NCI-H2227 treated with DMSO at 0.1 percent for 48 hours (cell line): ENCODE measurements at places on chromosomes 5 and 9.

GRCh38 chr9:129987047-129987446 lies 55.9 kb downstream of the FNBP1 start:
- DNase-seq = no peak

DNA sequence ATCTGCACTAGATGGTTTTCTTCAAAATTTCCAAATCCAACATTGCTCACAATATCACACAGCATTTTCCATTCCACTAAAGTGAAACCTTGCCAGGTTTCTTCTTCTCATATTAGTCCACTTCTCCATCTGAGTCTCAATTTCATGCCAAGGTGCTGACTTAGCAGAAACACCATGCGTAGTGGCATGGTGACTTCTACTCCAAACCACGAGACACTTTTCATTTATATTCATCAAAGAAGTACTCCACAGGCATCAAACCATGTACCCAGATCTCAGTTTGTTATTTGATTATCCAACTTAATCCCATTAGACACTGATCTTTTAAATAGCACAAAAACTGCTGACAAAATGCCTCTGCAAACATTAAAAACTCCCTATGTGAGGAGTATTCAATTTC lies 233.4 kb upstream of the ITGA1 start:
- DNase-seq = no peak

- no peak for DNase-seq
These were observed 18.1 kb downstream of the MYMK start for GRCh38 chr9:133506653-133507038.

DNA sequence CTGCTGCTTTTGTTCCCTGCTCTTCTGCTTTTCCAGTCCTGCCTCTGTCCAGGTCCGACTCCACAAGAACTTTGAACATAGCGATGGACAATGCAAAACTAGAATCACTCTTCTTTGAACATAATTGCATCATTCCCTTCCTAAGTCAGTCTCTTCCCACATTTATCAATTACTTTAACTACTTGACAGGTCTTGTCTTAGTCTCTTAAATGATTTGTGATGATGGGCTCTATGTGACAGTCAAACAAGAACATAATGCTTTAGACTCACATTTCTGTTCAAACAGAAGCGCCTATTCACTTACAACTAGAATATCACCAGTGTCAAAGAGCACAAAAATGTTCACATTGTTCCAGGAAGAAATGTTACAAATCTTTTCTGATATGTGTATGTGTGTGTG lies 278.1 kb downstream of the SH3GL2 start:
- no peak for DNase-seq

DNA sequence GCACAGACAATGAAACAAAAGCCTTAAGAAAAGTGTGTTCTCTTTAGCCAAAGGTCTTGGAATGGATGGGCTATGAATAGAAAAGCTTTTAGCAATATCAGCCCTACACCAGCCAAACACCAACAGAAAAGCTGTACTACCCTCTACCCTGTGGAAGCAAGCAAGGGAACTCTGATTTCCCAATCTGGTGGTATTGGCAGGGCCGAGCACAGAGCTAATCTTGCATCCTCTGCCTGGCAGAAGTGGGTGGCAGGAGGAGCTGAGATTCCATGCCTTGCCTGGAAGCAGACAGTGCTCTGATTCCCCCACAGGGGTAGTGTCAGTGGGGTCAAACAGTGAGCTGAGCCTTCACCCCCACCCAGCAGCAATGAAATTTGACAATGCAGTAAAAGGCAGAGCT lies 29.6 kb upstream of the ZNF782 start:
- no peak for DNase-seq

DNA sequence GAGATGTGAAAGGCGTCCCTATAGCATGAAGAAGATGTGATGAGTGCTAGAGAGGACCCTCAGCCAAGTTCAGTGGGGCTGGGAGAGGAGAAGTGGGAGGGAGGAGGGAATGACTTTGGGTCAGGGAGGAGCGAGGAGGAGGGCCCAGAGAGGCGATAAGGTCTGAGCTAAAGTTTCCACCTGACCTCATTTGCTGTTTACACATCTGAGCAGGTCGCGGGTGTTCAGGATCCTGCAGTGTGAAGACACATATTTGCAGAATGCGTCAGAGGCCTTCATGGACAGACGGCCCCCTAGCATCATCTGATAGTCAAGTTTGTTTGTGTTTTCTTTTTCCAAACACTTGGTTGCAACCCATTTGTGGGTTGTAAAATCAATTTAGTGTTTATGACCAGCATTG lies 18.9 kb upstream of the IGFBPL1 start:
- no peak for DNase-seq

DNA sequence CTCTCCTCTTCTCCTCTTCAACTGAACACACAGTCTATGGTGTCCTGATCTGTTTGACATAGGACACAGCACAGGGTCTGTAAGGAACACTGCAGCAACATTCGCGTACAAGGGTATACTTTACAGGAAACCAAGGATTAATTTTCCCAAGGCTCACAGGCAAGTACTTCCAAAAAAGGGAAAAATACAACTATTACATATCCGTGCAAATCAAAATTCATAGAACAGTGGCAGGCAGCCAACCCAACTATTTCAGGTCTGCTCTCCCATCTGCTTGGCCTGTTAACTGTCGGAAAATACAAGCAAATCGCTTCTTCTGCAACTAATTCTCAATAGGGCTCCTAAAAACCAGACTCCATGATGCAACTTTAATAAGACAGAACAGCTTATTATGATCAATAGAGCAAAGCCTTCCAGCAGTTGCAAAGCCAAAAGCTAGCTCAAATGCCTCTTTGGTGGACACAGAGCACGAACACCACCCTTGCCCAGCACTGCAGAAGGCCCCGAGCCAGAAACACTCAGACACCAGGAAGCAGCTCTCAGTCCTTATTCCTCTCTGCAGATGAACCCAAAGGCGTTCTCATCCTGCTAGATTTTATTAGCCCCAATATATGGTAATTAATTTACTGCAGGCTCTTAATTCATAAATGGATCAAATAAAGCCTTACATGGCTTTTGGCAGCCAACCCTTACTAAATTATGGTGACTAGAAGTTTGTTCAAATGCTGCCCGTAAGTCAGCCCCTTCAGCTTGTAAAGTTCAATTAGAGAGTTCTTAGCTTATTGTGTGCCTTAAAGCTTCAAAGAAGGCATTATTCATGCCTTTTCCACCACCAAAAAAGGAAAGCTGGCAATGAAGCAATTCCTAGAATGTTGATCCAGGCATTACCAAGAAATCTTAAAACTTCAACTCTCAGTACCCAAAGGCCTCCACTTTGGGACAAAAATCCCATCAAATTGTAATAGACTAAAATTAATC lies 68.8 kb downstream of the ZNF608 start:
- no peak for DNase-seq

DNA sequence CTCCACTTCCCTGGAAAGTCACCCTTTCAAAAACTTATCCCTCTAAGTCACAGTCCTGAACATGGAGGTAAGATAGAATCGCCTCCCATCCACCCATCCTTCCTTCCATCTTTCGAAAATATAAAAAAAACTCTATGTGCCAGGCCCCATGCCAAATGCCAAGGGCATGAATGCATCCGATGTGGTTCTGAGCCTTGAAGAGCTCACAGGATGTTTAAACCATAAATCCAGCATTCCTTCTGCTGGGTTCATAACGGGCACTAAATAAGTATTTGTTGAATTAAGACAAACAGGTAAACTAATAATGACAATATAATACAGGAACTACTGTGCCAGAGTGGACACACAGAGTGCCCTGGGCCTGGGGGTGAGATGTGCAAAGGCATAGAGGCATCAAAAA lies 147.3 kb downstream of the TTLL11 start:
- no peak for DNase-seq

- DNase-seq = no peak
These were observed 2.0 kb upstream of the ZNF622 start for GRCh38 chr5:16467363-16468219.

GRCh38 chr5:60961685-60962084 lies 16.7 kb downstream of the NDUFAF2 start:
- no peak for DNase-seq

DNA sequence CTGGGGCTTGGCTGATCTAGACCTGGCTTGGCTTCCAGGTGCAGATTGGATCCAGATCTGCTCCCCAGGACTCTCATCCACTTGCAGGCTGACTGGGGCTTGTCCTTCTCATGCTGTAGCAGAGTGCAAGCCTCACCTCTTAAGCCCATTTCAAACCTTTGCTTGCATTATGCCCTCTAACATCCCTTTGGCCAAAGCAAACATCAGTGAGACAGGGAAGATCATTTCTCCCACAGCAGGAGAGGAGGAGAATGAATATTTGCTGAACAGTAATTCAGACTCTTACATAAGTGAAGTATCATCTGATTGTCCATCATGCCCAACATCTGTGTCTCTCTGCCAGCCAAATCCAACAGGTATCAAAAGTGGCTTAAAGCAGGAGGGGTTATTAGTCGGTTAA lies 194.9 kb downstream of the C9orf152 start:
- DNase-seq = no peak

DNA sequence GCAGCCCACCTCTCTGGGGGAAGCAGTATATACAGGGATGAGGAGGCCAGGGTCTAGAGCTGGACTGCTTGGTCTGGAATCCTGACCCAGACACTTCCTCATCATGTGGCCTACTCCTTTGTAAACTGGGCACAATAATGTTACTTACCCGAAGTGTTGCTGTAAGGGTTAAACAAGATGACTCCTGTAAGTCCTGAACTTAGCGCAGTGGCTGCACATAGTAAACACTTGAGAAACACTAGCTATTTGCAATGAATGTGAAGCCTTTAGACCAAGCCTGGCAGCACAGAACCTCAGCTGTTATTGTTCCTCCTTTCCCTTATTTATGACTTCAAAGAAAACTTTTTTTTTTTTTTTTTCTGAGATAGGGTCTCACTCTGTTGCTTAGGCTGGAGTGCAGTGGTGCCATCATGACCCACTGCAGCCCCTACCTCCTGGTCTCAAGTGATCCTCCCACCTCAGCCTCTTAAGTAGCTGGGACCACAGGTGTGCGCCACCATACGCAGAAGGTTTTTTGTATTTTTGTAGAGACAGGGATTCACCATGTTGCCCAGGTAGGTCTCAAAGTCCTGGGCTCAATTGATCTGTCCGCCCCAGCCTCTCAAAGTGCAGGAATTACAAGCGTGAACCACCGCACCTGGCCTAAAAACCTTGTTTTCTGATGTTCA lies 96.2 kb upstream of the IL6ST start:
- DNase-seq = no peak

- no peak for DNase-seq
These were observed 1.3 kb downstream of the RPP25L start for GRCh38 chr9:34610434-34611206.

DNA sequence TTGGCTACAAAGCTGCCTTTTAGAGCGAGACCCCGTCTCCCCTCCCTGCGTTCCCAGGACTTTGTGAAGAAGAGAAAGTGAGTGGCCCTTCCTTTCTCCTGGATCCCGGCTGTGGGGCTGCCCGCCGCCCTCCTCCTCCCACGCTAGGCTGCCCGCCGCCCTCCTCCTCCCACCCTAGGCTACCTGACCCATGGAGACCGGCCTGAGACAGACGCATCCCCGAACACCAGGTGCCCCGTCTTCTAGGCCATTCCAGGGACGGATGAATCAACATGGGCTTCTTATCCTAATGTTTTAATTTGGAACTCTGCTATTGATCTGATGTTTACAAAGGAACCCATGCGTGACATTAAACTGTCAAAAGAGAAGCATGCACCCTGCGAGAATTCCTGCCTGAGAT lies 117.3 kb upstream of the LPCAT1 start:
- no peak for DNase-seq
